ENCODE measurements at places on chromosomes 1 and 21.

DNA sequence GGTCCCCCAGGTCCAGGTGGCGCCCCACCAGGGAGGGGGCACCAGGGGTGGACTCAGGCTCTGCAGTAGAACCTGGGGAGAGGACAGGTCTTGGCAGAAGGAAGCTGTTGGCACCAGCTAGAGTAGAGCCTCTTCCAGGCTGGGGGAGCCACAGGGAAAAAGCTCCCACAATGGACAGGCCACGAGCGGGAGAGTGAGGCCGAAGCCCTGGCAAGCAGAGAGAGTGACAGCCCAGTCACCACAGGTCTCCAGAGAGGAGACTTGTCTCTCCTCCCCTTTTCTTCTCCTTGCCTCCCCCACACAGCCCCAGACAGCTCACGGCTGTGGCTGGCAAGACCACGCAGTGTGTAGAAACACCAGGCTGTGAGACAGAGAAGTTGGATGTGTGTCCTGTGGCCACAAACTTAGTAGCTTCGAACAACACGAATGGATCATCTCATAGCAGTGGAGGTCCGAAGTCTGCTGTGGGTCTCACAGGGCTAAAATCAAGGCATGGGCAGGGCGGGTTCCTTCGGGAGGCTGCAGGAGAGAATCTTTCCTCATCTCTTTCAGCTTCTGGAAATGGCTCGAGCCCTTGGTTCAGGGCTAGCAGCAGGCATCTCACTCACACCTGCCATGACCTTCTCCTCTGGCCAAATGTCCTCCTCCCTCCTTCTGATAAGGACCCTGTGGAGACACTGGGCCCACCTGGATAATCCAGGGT, 3.3 kb downstream of the KRTAP12-4 start:
- DNase-seq, result no peak

GRCh38 chr1:246659594-246660140, 64.5 kb upstream of the SCCPDH start:
- no peak for DNase-seq

DNA sequence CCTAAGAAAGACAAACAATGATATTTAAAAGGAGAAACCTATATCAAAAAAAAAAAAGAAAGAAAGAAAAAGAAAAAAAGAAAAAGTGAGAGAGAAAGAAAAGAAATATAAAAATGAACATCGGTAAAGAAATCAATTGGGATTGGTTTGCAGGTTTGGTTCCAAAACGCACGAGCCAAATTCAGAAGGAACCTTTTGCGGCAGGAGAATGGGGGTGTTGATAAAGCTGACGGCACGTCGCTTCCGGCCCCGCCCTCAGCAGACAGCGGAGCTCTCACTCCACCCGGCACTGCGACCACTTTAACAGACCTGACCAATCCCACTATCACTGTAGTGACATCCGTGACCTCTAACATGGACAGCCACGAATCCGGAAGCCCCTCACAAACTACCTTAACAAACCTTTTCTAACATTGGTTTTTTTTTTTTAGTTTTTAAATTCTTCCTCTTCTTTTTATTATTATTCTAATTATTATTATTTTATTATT, 11.7 kb downstream of the LHX9 start:
- DNase-seq, result peak; percentile 3

DNA sequence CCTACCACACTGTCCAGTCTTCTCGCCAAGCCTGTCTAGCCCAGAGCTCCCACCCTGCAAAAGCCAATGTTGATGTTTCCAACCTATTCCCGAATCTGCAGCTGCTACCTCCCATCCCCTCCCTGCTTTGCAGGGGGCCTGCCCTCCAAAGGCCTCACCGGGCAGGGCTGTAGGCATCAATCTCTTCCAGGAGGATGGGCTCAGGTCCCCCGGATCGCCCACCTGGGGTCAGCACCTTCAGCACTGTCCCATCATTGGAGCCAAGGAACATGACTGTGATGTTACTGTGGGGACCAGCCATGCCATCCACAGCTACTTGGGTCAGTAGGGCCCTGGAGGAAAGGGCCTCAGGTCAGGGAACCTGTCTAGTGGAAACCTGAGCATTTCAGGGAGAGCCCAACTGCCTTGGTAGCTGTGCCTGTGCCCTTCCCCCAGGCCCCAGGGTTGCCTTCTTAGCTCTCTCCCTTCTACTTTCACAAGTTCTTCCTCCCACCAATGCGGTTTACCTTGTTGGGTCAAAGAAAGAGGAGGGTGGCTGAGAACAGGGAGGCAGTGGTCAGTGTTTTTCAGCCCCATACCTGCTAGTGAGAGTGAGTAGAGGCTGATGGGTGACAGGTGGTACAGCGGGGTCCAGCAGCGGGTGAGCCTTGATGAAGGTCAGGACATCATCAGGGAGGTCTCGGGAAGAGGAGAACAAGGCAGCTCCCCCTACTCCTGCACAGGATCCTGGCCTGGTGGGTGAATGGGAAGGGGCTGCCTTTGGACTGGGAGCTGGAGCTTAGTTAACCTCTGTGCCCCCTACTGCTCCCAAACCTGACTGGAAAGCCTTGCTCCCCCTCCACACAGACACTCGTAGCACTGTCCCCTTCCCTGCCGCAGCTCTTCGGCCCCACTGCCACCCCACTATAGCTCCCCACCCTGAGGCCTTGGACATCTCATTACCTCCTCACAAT, 10.7 kb downstream of the SEMA6C start:
- DNase-seq, result no peak

DNA sequence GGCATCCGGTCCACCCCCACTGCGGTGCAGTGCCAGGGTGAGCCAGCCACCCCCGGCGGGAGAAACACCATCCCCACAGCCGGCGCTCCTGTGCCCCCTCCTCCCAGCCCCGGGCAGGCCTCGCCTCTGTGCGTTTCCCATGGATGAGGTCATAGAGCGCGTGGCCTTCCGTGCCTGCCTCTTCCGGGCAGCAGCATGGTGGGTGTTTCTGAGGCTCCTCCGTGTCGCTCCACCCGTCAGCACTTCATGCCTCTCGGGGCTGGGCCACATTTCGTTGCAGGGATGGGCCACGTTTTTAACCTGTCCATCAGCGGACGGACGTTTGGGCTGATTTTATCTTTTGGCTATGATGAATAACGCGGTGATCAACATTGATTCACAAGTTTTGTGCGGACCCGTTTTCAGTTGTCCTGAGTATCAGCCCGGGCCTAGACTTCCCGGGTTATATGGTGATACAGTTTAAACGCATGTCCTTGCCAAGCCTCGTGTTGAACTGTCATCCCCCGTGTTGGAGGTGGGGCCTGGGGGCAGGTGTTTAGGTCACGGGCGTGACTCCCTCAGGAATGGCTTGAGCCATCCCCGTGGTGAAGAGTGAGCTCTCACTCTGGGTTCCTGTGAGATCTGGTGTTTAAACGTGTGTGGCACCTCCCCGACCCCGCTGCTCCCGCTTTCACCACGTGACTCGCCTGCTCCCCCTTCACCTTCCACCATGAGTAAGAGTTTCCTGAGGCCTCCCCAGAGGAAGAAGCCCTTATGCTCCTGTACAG, 64.8 kb downstream of the SLX9 start:
- no peak for DNase-seq

DNA sequence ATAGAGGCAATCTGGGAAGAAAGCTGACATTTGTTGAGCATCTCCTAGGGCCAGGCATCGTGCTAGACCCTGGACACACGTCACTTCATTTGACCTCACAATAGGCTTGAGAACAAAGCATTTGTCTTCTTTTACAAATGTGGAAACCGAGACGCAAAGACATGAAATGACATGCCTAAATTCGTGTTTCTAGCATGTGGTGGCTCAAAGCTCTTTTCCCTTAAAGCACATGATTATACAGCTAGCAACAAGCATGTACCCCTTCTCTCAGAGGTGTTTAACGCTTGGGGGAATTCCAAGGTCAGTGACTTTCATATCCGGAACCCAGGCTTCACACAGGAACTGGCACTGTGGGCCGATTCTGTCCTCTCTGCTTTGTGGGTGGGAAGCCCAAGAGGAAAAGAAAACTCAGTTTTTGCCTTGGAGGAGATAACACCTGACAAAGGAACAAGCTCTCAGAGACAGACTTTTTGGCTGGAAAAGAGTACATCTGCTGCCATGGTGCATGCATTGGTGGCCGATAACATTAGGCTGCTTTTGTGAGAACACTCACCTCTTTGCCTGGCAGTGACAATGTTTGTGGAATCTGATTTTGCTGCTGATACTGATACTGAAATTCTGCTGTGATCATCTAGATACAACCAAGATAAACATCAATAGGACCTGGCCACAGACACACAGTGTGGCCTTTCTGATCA, 15.4 kb upstream of the CD2 start:
- peak; percentile 67 for DNase-seq

GRCh38 chr1:156896490-156897033, 3.0 kb downstream of the PEAR1 start:
- DNase-seq, result no peak

DNA sequence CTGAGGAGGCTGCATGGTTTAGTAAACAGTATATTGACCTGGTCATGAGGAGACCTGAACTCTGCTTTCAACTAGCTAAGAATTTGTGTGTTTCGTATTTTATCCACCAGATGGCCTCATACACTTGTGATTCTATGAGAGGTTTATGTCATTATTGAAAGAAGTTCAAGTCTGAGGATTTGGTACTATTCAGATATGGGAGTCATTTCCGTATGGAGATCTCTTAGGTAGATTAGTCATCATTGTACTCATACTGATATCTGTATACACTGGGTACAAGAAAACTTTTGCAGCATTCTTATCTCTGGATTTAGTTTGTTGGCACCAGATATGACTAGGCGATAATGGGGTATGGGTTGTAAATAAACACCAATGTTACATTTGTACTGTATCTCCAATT, 26.6 kb downstream of the ATF6 start:
- DNase-seq, result peak; percentile 40

DNA sequence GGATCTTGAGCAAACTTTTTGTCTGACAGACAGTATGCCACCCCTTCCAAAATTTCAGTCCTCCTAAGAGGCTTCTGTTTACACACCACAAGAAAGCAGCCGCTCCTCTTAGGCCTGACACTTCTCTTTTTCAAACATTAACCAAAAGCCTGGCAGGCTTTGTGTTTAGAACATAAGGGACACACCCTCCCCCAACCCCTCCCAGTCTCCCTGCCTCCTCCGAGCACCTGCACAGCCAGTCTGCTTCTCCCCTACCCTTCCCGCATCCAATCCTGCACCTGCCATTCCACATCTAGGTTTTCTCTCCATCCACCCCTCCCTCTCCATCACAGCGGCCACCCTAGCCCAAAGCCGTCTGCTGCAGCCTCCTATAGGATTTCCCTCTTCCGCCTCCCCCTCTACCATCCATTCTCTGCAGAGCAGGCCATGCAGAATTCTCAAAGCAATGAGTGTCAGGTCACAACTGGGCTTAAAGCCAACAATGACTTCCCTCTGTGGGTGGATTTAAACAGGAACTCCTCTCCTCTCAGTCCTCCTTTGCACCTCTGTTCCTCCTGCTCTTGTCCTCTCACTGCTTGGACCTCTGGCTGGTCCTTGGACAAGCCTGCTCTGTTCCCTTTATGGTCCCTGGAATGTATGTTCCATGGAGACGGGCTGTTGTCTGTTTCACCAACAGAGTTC, 478.2 kb downstream of the NPHP4 start:
- peak; percentile 5 for DNase-seq

DNA sequence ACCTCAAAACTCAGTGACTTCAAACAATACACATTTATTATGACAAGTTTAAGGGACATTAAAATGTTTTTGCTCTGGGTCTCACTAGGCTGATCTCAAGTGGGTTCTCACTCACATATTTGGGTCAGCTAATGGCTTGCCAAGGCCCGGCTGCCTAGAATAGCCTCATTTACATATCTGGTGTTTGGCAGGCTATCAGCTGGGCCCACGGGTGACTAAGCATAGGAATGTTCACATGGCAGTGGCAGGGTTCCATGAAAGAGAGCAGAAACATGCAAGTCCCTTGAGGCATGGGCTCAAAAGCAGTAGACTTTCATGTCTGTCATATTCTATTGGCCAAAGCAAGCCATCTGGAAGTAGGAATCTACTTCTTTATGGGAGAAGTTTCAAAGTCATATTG, 492.6 kb downstream of the KCNT2 start:
- DNase-seq, result no peak

- no peak for DNase-seq
Measured at GRCh38 chr1:42777852-42778251, 6.9 kb upstream of the TMEM269 start.

GRCh38 chr1:88612292-88612691, 71.8 kb upstream of the PKN2 start:
- DNase-seq, result no peak

- DNase-seq, result no peak
Measured at GRCh38 chr1:153536671-153537375, 1.0 kb upstream of the S100A6 start.

DNA sequence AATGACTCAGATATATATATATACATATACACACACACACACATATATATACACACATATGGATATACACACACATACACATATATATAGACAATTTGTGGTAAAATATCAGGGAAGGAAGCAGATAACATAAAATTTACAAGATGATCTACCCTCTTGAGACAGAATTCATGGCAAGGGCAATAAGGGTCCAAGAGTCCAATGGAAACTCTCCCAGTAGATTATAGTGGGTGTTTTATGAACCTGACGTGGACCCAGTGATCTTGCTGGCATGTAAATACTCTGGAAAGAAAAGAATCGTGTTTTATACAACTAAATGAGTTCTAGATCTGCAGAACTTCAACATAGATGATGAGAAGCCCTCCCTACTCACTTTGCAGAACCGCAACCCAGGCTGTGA, 49.3 kb downstream of the DENND1B start:
- no peak for DNase-seq

GRCh38 chr1:153617663-153618062, 1.5 kb upstream of the S100A14 start:
- DNase-seq, result peak; percentile 28

DNA sequence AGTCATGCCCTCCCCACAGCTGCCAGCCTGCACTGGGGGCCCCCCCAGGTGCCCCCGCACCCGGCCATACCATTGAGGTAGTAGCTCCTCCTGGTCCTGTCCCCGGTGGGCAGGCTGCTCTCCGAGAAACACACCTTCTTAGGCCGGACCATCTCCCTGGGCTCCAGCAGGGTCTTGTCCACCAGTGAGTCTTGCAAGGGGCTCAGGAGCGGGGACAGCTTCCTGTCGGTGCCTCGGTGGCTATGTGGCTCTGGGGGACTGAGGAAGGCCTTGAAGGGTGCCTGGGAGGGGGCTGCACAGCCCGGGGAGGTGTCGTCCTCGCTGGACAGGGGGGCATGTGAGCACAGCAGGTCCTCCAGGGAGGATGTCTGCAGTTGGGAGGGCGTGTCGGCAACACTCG, 12.9 kb upstream of the FTCD start:
- DNase-seq, result no peak

All from naive thymus-derived CD4-positive, alpha-beta T cell (primary cell).